Upper lobe of left lung (tissue), 6 donors: ENCODE measurements at places on chromosomes 16 and 17. TPM values are rescaled to one million over a fixed set of nuclear protein-coding genes. Genes with fewer than 3 reads are reported as not detected.

DNA sequence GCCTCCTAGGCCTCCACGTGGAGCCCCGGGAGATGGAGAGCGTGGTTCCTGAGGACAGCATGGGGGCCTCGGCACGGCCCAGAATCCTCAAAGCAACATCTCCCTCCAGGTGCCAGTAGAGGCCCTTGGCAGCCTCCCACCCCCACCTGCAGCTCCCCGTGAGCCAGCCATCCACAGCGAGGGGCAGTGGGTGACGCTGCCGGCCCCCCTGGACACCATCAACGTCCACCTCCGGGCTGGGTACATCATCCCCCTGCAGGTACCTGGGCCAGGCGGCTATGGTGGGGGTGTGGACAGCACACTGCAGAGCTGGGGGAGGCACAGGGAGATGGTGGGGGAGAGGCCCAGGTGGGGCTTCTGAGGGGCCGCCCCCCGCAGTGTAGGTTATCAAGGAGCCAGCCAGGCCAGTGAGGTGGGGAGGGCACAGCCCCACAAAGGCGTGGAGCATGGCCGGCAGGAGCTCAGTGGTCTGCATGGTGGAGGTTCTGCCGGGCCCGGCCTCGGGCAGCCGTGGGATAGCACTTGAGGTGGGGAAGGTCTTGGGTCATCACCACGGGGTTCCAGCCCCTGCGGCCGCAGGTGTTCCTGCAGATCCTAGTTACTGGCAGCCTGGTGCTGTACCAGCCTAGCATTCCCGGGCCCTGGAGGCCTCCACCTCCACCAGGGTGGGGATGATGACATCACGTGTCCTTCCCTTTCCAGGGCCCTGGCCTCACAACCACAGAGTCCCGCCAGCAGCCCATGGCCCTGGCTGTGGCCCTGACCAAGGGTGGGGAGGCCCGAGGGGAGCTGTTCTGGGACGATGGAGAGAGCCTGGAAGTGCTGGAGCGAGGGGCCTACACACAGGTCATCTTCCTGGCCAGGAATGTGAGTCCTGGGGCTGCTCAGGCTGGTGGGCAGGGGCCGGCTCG, 16.4 kb downstream of the GAA start:
- DNase-seq = peak; percentile 72

DNA sequence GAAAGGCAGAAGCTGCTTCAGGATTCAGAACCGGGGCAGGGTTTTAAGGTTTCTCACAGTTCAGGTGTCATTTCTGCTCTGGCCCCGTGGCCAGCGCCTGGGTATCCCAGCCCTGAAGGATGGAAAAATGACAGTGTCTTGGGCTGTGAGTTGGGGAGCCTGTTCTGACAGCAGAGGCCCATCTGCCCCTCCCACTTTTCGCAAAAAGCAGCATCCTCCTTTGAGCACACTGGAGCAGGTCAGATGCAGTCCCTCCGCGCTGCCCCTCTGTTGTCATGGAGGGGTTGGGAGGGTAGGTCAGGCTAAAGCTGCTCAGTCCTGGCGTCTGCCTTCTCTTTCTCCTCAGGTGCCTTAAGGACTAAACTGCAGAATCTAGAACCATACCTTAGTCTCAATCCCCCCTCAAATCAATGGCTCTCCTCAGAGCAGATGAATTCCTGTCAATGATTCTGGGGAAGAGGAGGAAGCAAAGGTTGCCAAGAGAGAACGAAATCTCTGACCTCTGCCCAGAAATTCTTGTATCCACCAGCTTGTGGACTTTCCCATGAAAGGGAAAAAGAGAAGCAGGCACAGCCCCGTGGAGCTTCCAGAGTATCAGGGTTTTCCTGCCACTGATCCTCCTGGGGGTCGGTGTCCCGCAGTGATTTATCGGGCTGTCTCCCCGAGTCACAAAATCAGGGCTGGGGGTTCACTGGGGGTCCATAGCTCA, 7.3 kb downstream of the NEUROD2 start:
- no peak for DNase-seq

DNA sequence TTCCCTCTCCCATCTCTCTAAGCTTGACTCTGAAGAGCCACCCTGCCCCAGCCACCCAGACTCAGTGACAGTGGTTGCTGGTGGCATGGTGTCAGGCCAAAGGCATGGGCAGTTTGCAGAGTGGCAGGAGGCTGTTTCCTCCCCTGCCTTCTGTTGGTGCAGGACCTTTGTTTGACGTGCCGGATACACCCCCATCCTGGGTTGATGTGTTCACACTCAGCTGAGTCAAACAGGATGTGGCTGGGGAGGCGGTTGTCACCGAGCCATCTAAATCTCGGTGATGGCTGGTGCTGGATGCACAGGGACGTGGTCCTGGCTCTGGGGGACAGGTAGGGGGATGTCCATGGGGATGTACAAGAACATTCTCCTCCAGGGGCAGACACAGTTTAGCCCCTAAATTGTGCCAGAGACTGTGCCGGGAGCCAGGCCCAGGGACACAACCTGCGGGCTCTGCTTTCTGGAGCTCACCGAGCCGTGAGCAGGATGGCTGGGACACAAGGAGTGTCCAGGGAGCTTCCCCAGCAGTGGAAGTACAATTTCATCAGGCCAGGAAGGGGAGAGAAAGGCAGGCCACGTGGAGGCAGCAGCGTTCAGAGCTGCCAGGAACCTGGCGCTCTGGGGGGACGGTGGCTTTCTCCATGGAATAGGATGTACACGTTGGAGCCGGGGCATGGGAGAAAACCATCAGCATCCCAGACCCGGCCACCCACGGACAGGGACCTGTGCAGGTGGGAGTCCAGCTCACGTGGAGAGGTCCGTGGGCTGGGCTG, 264.2 kb downstream of the SEC14L1 start:
- DNase-seq = no peak

- no peak for DNase-seq
Measured at GRCh38 chr16:8963010-8963820, 491 bp downstream of the USP7 start.

- no peak for DNase-seq
Measured at GRCh38 chr17:37432671-37433070, 26.0 kb downstream of the TADA2A start.

DNA sequence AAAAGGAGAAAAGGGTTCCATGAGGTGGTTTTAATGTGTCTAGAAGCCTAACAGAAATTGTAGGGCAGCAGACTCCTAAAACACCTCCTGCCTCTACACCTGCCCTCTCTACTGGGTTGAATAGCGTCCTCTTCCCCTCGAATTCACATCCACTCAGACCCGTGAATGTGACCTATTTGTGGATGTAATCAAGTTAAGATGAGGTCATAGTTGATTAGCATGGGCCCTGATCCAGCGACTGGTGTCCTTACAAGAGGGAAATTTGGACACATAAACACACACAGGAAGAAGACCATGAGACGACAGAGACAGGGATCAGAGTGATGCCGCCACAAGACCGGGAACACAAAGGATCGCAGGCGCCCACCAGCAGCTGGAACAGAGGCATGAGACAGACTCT, 13.5 kb downstream of the CD300LF start:
- DNase-seq = no peak

- no peak for DNase-seq
Measured at GRCh38 chr17:14525551-14526455, 224.9 kb downstream of the HS3ST3B1 start.

DNA sequence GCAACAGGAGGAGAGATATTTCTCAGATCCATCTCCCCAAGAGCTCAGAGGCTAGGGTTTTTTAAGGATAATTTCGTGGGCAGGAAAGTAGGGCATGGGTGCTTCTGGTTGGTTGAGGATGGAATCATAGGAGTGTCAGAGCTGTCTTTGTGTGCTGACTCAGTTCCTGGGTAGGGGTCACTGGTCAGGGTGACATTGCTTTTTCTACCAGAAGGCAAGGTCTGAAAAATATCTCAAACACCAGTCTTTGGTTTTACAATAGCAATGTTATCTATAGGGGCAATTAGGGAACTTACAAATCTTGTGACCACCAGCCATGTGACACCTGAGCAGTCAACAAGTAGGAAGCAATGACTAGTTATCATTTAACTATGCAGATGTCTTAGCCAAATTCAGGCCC, 82.9 kb upstream of the DYNLRB2 start:
- DNase-seq = no peak

GRCh38 chr17:30554839-30555751, 77.9 kb downstream of the GOSR1 start:
- DNase-seq = peak; percentile 21

- DNase-seq = peak; percentile 96
Measured at GRCh38 chr16:89860747-89861304, 12.6 kb upstream of the TCF25 start.

DNA sequence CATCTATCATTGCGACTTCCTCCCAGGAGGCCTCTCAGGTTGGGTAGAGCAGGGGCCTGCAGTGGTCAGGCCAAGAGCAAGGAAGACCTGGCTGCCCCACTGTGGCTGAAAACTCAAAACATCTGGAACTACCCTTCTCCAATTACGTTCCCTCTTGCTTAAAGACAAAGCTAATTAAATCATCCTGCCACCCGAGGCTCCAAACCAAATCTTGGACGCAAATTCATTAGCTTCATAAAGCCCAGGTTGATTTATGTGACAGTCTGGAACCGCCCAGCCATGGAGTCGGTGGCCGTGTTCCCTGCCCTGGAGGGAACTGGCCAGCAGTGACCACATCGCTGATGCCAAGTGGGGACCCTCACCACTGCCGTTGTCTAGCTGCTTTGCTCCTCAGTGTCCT, 21.4 kb downstream of the GRIN2C start:
- DNase-seq = no peak

GRCh38 chr16:48146131-48146530, 9.7 kb downstream of the ABCC12 start:
- DNase-seq = no peak

DNA sequence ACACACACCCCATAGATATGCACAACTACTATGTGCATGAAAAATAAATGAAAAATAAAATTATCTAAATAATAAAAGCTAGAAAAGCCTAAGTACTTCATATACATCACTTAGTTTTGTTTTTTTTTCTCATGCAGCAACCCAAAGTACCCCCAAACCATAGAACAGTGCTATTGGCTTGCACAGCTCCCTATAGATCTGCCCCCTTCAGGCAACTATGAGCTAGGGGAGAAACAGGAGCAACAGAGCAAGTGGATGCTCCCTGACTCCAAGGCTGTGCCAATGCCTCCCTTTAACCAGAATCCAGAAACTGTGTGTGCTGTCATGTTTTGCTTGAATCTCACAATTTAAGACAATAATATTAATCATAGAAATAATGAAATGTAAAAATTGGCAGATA, 605.5 kb downstream of the TOX3 start:
- no peak for DNase-seq

GRCh38 chr16:21619765-21620425, 20.5 kb downstream of the METTL9 start:
- DNase-seq = no peak

DNA sequence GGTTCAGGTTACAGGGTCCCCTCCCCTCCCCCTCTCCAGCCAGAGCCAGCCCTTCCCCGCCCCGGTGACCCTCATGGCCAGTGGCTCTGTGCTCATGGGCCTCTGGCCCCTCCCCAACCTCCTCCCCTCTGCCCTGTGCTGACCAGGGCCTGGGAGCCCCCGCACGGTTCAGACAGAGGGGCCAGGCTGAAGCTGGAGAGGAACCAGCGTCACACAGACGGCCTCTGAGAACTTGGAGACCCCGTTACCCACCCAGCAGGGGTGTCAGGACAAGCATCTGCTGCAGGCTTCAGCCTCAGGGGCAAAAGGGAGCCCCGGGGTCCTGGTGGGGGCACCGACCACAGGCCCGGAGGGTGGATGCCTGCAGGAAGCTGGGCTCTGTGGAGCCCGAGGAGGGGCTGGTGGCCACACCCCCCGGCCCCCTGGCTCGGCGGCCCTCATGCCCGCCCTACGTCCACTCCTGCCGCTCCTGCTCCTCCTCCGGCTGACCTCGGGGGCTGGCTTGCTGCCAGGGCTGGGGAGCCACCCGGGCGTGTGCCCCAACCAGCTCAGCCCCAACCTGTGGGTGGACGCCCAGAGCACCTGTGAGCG, at the start of gene WFIKKN1:
Gene WFIKKN1, plus strand, starts transcription at position 171 of the 591 bp plus-strand sequence. Its CDS starts 269 bp downstream, at position 440.
- DNase-seq = peak; percentile 90

GRCh38 chr17:44209786-44210341, 9.6 kb downstream of the UBTF start:
- DNase-seq = no peak

- DNase-seq = no peak
Measured at GRCh38 chr16:75383141-75383540, 50.2 kb downstream of the CFDP1 start.

DNA sequence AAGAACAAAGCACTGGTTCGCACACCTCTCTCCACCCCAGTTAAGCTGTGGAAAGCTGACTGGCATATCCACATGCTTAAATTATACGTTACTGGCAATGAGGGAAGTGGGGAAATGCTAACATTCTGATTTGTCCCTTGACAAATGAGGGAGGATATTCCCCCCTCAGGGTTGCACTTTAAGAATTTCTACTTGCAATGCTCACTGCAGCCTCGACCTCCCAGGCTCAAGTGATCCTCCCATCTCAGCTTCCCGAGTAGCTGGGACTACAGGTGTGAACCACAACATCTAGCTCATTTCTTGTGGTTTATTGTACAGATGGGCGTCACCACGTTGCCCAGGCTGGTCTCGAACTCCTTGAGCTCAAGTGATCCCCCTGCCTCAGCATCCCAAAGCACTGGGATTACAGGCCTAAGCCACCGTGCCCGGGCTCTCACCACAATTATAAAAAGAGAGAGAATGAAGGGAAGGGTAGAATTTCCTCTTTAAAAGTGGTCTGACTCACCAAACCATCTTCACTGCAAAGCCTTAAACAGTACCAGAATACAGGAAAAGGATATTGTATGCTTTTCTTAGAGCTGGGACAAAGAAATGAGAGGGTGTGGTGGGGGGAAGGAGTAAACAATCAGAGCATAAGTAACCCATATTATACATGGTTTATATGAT, 38.9 kb downstream of the KANSL1 start:
- DNase-seq = no peak

- no peak for DNase-seq
Measured at GRCh38 chr17:48368352-48368908, 61.6 kb downstream of the SKAP1 start.

DNA sequence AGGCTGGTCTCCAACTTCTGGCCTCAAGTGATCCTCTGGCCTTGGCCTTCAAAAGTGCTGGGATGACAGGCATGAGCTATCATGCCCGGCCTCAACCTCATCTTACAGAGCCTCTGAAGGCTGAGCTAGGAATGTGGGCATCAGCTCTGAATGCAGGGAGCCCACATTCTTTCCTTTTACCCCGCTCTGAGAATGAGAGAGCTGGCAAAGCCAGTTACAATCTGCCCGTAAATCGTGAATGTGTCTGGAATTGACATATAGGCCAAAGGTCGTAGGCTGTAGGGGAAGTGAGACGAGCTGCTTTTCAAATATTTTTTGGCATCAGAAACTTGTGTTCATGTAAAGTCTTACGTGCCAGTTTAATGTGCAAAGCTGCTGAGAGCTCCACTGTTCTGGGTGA, 4.5 kb downstream of the TMEM238L start:
- no peak for DNase-seq

Gene DPEP1
- total RNA-seq = not detected

Gene LRRC37B
- total RNA-seq = 13.7 TPM

Gene RPRML
- total RNA-seq = 3.9 TPM

Gene ADGRG3
- 6.7 TPM for total RNA-seq

Gene FOXL1
- 0.49 TPM for total RNA-seq

Gene GNGT2
- 1.1 TPM for total RNA-seq
